Bronchial epithelial cell (primary cell): ENCODE measurements at places on chromosomes 11 and 22.

DNA sequence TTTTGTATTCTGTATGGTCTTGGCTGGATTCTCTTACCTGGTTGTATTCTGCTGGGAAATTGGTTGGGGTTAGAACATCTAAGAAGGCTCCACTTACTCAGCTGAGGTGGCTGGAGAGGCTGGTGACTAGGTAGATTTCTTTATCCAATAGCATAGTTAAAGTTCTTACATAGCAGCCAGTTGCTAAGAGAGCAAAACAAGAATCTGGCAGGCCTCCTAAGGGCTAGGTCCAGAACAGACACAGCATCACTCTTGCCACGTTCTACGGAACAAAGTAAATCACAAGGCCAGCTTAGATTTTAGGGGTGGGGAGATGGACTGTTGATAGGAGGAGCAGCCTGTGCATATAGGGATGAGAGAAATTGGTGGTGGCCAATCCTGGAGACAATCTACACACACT is 141.3 kb upstream of the CCDC90B start:
- no peak for DNase-seq

- no peak for DNase-seq
Measured at GRCh38 chr11:336659-337198, 16.1 kb upstream of the IFITM3 start.

DNA sequence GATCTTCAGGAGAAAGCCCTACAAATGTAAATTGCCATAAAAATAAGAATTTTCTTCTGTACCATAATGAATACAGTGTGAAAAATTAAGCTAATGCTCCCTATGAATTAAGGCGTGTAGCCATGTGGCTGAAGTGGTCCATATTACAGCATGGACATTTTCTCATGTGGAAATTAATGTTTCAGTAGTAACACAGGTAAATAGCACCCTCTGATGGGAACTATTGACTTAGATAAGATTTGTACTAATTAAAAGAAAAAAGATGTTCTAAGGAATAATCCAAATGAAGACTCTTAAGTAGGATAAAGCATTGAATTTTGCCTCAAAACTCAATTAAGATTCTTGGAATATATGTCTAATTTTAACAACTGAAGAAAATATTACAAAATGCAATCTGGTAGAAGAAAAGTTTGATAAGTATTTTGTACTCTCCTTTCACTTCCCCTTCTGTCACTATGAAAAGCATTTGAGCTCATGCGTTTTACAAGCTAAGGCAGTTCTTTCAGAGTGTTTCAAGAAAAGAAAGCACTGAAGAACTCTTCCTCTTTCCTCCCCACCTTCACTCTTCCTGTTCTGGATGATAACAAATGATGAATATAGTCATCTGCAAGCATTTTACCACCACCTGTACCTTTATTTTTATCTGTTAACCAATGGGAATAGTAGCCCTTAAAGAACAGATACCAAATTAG is 9.9 kb upstream of the OR8D2 start:
- DNase-seq: no peak

GRCh38 chr22:25027959-25028840 is 75.7 kb downstream of the KIAA1671 start:
- DNase-seq: no peak

GRCh38 chr11:61571869-61572268 is 9.0 kb downstream of the SYT7 start:
- no peak for DNase-seq

GRCh38 chr11:12508151-12508751 is 130.9 kb downstream of the PARVA start:
- no peak for DNase-seq

- DNase-seq: peak; percentile 40
Measured at GRCh38 chr22:50262460-50262911, 1.0 kb upstream of the MAPK12 start.
